Pancreas (tissue), 10 donors: ENCODE measurements at places on chromosomes 3 and 15.

DNA sequence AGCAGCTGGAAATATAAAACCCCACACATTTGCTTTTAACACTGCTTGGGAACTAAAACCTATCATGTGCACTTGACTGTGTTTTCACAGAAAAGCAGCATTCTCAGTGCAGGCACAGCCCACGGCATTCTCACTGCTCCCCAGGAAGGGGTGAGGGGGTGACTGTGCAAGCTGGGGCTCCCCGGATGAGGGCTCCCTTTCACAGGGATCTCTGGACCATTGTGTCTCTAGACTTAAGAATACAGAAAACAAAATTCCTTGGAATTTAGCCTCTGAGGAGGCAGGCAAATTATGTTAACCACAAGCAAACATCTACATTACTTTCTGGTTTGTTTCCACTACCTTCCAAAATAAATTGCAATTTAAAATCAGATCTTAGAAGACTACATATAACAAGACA lies 100.3 kb downstream of the FSIP1 start:
- DNase-seq: no peak

- peak; percentile 53 for DNase-seq
Observed at GRCh38 chr3:19147905-19148767, at the start of gene KCNH8. Gene KCNH8, plus strand, starts transcription at chr3:19148510. Its CDS starts 210 bp downstream, at chr3:19148720.

DNA sequence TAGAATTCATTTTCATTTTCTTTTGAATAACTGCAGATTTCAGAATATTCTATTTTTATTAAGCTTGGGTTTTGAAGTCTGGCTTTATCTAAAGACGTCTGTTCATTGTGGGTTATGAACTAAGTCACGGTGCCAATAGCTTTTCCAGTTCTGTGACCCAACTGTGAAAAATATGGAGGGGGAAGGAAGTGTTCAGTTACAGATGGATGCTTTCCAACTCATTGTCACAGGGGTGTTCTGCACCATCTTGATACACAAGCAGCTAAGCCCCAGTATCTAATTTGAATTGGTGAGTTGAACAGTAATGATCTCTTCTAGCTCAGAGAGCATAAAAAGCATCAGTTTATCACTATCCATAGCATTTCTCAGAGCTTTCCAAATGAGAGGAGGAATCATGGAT lies 710.6 kb downstream of the EDEM1 start:
- DNase-seq: no peak

DNA sequence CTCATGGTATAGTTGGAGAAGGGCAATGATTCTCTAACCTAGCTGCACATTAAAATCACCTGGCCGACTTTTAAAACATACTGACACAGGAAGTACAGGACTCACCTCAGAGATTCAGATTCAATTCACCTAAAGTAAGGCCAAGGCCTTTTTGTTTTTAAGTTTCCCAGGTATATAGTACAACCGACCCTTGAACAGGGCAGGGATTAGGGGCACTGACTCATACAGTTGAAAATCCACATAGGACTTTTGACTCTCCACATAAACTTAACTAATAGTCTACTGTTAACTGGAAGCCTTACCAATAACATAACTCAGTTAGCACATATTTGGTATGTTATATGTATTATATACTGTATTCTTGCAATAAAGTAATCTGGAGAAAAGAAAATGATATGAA lies 129.5 kb upstream of the ABI3BP start:
- no peak for DNase-seq

DNA sequence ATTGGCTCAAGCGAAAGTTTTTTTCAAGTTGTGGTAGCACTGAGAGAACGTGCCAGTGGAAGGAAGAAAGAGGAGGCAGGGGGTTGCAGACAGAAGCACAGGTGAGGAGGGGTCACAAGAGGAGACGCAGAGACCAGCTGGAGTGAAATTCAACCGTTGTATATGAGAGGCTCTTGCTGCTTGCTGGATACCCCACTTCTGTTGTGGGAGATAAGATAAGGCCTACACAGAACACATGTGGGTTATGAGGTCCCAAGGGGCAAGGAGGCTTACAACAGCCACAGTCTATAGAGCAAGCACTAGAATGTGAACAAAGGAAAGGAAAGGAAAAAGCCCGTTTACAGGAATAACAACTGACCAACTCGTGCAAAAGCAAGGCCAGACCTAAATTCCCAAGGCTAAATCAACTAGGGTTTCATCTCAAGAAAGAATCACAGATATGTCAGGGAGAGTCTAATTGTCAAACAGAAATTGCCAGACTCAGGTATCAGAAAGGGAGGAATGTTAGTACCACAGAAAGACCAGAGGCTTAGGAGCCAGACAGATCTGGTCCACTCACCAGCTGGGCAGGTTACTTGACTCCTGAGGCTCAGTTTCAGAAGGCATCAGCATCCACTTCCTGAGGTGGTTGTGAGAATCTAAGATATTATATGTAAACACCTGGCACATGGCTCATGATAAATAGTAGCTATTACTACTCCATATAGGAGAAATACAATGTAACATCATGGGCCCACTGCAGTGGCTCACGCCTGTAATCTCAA lies 60.9 kb downstream of the MSL2 start:
- no peak for DNase-seq

- no peak for DNase-seq
Observed at GRCh38 chr3:107630779-107631178, 108.0 kb downstream of the BBX start.

- no peak for DNase-seq
Observed at GRCh38 chr3:120049881-120050539, 44.2 kb downstream of the GSK3B start.

- no peak for DNase-seq
Observed at GRCh38 chr3:100175637-100176280, 61.5 kb upstream of the FILIP1L start.

DNA sequence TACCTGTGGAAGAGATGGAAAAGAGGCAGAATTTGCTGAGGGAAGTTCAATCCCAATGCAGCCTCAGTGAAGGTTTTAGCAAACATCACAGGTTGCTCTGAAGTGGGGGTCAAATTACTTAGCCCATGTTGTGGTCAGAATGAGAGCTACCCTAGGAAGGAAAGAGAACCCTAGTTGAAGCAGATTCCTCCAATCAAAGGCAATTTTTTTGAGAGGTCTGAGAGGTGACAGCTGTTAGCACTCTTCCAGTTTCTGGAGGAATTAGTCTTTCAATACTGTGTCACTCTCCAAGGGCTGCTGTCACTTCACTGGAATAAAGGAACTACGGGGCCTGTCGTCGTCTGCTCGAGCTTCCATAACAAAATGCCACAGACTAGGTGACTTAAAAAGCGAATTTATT lies 584.2 kb upstream of the DPPA4 start:
- no peak for DNase-seq

- no peak for DNase-seq
Observed at GRCh38 chr3:193773266-193774220, 180.5 kb downstream of the OPA1 start.

- DNase-seq: no peak
Observed at GRCh38 chr3:32245200-32245599, 6.7 kb downstream of the CMTM8 start.
